Vein endothelial cell (primary cell): ENCODE measurements at places on chromosomes 16 and 17. TPM values are rescaled to one million over a fixed set of nuclear protein-coding genes. Genes with fewer than 3 reads are reported as not detected.

TBX4 gene
- total RNA-seq = under 0.01 TPM in 1 of 2 replicates, not detected in the other

TMEM100 gene
- 0.65 TPM in 1 of 2 replicates, not detected in the other for total RNA-seq

TSNAXIP1 gene
- 0.33 and 0.67 TPM in 2 replicates for total RNA-seq

TBC1D3I gene
- 0.57 TPM in 1 of 2 replicates, not detected in the other for total RNA-seq

SEC14L5 gene
- under 0.01 TPM in 1 of 2 replicates, not detected in the other for total RNA-seq

CIBAR2 gene
- total RNA-seq = 0.33 TPM in 1 of 2 replicates, not detected in the other

EVI2A gene
- 0.19 and 0.33 TPM in 2 replicates for total RNA-seq

TEKT1 gene
- total RNA-seq = not detected in 2 replicates

ARHGAP27 gene
- 48.0 and 55.3 TPM in 2 replicates for total RNA-seq
